NCI-H2171 treated with DMSO at 0.1 percent for 48 hours (cell line): ENCODE measurements at places on chromosomes 1 and 21.

- DNase-seq, result no peak
These were observed 58.9 kb downstream of the POFUT2 start for GRCh38 chr21:45228656-45229240.

DNA sequence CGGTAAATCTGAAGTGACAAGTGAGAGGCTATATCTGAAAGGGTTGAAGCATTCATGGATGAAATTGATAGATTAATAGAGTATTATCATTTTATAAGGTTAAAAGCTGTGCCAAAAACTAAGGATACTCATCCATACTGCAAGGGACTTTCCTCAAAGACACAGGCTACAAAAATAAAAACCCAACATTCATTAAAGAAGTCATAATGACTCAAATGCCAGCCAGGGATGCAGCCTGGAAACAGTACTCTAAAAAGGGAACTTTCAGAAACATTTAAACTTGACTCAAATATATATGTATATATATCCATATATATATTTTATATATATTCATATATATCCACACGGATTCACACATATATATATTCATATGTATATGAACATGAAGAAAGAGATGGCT is 1.1 kb upstream of the TIAM1 start:
- no peak for DNase-seq

- peak; percentile 80 for DNase-seq
These were observed 539 bp downstream of the CGN start for GRCh38 chr1:151511636-151512215.

DNA sequence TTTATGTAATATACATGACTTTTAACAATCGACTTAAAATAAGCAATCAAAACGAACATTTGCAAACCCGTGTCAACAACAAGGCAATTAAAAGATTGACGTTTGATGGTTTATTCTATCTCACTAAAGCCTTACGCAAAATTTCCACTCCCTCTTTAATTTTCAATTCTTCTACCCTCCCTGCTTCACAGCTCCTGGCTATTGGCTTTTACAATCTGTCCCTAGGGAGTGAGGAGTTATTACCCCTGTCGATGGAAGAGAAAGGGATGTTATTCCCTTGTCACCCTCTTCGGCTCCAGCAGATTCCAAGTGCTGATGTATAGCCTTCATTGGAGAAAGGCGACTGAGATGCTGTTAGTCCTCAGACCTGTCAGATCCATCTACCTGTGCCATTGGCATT is 161.3 kb downstream of the ZNF281 start:
- peak; percentile 39 for DNase-seq

DNA sequence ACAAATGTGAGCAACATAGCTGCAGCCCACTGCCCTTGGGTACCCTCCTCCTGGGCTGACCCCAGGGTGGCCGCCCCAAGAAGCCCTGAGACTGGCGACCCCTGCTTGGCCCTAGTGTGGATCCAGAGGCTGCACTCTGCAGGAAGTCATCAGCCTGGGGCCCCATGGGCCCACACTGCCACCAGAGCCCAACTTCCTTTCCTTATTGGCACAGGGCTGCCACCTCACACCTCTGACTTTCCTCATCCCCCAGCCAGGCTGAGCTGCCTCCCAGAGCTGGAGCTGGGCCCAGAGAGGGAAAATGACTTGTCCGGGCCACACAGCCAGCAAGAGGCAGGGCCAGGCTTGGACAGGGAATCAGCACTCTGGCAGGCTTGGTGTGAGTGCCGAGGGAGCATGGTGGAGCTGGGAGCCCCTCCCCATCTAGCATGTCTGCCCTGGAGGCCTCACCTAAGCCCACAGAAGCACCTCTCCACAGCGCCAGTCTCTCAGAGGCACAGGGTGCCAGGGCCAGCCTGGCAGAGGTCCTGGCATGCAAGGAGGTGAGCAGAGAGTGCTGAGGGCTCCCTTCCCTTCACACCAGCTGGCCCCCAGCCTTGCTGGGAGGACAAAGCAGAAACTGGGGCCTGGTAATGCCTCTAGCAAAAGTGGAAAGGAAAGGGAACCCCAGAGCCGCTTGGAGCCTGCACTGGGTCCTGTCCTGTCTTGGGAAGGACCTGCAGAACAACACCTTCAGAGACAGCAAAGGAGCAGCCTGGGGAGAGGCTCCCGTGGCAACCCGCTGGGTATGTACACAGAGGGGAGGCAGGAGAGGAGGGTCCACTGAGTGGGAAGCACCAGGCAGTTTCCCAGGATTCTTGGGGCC is 3.2 kb downstream of the RAP1GAP start:
- no peak for DNase-seq

- no peak for DNase-seq
These were observed 23.6 kb upstream of the ZNF362 start for GRCh38 chr1:33232716-33233115.
